ENCODE measurements at places on chromosomes 6 and 20.
A peak's percentile ranks its signal among the peaks of the same experiment; 100 is the strongest.

DNA sequence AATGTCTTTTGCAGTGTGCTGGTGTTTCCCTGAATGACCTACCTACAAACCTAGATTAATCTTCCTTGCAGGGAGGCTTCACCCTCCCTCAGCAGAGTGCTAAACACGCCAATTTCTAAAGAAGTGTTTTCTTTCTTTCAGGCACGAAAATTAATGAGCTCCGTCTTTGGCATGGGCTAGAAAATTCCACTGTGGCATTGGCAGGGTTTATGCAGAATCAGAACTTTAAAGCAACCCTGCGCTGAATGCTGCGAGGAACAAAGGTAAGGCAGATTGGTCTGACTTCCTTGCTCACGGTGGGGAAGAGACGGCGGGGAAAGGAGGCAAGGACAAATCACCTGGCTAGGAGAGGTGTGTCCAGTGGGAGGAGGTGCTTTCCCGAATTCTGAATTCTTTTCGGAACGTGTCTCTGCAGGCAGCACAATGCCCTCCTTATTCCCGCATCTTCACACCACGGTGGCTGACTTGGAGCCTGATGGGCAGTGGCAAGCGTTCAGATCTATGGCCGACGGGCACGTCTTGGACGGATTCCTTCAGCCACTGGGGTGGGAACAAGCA, 6.2 kb upstream of the BANF2 start:
- no peak for DNase-seq

DNA sequence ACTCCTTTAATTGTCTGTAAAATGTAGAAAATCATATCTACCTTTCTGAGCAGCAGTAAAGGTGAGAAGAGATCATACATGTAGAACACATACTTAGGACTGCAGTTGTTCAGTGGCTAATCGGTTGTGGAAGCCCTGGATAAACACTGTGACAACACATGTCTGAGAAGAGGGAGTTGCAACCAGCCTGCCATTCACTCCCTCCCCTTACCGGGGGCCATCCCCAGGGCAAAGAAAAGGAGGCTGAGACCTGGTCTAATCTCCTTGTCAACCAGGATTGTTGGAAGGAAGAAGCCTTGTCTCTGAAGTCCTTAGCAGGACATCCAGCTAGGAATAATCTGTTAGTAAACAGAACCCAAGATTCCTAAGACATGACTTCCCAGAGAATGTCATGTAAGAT, 462.5 kb upstream of the AGPAT4 start:
- no peak for DNase-seq

- no peak for DNase-seq
Observed at GRCh38 chr6:11779329-11780096, 910 bp upstream of the ADTRP start.

- peak; percentile 13 for DNase-seq
Observed at GRCh38 chr6:27839626-27840475, 72.3 kb downstream of the OR2B2 start.

DNA sequence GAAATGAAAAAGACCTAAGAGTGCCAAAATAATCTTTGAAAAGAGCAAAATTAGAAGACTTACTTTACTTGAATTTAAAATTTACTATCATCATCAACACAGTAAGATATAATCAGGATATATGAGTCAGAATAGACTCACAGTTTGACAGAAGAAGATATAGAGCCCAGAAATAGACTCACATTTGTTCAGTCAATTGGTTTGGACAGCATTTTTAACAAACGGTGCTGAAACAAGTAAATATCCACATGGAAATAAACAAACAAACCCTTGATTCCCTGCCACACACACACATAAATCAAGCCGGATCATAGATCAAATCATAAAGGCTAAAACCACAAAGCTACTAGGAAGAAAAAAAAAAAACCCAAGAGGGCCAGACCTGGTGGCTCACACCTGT, 291.1 kb downstream of the ADGRG6 start:
- no peak for DNase-seq

- no peak for DNase-seq
Observed at GRCh38 chr20:22966787-22967464, 68.2 kb upstream of the SSTR4 start.

DNA sequence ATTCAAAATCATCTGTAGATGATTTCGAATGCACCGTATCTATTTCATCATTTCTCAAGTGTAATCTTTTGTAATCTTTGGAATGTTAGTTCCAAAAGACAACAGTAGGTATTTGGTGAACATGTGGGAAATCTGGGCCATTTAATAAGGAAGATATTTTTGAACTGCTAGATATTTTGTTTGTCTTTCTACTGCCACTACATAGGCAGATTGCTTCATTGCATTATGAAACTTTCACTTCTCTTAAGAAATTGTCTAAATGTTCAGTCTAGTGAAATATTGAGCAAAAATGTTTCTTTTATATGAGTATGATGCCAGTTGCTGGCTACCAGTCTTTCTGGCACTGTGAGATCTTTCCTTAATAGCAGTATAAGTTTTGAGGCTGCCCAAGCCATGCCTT, 527.8 kb upstream of the RNF217 start:
- no peak for DNase-seq

DNA sequence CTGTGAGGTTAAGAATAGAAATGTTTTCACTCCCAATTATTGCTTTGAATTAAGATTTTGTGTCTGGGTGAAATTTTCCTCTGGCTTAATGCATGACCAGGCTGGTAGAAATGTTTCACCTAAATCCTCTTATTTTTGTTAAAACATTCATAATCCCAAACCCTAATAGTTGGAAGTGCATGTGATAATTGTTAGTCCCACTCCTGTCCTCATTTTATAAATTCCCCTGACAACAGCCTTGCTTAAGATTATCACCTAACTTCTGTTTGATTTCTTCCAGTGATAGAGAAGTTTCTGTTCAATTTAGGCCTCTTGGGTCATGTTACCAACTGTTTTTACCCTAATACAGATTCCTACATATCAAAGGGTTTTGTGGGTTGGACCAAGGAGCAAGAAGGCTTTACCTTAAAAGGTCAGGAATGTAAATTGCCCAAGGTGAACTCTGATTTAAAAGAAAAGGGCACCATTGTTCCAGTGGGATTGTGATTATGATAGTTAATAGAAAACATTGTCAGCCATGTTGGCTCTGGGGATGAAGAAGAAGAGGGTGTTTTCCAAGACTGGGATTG, 158.7 kb upstream of the CENPW start:
- DNase-seq = no peak

- DNase-seq = no peak
Observed at GRCh38 chr6:126035764-126036163, 49.4 kb downstream of the TRMT11 start.

DNA sequence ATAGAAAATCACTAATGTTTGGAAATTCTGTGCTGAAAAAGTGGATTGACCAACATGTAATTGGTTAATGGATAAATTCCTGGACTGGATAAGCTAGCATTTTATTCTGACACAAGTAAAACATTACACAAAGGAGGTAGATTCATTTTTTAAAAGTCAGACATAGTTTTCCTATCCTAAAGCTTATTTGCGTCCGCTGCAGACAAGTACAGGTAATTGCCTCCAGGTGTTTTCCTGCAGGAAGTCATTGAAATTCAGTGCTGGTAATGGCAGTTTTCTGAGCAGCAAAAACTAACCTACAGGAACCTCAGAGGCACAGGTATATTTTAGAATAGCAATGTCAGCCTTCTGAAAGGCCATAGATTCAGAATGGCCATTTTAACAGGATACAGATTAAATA, 20.0 kb upstream of the HIVEP1 start:
- DNase-seq = no peak

DNA sequence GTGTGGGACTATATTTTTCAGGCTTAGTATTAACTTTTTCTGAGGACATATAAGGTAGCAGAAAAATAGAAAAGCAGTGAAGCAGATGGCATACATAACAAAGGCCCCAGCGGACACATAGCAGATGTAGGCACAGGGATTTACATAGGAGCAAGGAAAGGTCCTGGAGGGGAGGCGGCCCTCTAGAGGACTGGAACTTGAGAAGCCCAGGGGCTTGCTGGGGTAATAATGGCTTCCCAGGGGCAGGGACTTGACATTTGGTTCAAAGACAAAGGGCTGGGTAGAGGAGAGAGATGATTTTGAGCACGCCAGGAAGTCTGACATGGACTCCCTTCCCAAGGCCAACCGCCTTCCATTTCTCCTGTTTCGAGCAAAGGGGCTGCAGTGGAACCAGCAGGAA, 31.7 kb upstream of the OSTM1 start:
- no peak for DNase-seq

GRCh38 chr6:13395272-13396237, 67.2 kb upstream of the TBC1D7 start:
- no peak for DNase-seq

DNA sequence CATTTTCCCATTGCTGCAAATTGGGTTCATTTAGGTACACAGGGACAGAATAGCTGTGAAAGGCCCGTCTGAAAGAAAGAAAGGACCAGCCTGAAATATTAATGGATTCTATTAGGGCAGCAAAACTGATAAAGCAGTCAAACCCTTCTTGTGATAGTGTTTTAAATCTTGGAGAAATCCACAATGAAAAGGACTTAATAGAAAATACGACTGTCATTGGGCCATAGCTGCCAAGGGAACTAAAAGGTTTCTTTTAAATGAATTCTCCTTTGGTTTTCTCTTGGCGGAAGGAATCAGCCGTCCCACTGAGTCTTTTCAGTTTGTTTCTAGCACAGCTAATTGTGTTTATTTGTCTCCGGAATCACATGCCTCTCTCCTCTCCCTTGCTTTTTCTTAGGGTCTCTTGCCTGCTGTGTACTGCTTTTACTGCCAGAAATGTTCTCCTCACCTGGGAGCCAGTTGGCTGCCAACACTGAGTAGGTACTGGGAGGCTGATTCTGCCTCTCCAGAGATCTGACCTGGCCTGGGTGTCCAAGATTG, 11.3 kb downstream of the PAQR8 start:
- no peak for DNase-seq
